ENCODE measurements at places on chromosomes 11 and 22.

DNA sequence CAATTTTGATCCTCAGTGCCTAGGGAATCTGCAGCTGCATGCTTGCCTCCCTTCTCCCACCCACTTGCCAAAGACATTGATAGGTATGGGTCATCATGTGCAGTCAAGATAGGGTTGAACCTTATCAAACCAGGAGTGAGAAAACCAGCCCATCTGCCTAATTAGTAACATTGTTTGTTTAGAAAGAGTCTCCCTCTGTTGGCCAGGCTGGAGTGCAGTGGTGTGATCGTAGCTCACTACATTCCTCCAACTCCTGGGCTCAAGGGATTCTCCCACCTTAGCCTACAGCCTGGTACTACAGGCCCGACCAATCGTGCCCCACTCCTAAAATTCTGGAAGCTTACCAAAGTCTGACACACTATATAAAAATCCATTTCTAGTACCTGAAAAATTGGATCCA lies 4.6 kb downstream of the C11orf71 start:
- DNase-seq, result no peak

DNA sequence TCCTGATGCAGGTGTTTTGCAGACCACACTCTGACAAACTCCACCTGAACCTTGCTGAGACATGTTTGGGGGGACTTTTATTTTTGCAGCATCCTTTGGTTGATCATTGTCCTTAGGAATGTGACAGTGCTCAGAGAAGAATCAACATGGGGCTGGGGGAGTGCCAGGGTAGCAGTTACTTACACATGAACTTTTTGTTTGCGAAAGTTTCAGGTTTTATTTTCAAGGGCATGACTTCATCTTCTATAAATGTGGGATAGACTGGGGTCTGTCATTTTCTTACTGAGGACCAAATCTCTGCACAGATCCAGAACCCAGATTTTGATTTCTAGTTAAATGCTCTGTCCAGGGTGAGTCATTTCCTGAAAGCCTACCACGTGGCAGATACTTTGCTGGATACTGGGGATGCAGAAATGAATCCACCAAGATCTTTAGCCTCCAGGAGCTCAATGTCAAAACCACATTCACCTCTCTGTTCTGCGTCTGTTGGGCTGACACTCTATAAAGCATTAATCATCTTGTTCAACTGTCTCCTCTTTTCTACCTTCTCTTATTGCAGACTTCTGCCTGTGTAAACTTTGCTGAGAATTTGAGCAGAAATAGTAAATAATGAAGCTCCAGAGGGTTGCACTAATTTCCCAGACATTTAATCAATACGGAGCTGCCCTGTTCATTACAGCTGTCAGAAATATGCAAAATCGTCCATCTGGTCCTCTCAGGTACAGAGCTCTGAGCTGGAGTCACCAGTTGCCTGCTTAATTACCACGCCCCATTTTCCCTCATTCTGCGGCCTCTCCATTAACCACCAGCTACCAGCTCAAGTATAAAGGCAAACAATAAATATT lies 387.9 kb downstream of the MIAT start:
- DNase-seq, result no peak

DNA sequence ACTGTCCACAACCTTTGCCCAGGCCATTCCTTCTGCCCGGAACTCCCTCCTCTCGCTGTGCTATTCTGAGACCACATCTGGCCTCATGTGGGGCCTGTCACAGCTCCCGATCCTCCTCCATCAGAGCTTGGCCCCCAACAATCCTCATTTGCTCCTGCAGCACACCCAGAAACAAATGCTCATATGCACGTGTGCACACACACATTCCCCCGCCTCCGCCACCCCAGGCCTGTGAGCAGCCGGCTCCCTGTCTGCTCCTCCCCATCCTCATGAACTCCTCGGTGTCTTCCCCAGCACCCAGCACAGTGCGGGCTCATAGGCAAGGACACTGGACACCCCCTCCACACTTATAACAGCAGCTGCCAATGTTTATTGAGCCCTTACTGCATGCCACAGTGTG lies 29.7 kb upstream of the PICK1 start:
- no peak for DNase-seq

- no peak for DNase-seq
Observed at GRCh38 chr11:125649465-125650166, 24.7 kb downstream of the CHEK1 start.

DNA sequence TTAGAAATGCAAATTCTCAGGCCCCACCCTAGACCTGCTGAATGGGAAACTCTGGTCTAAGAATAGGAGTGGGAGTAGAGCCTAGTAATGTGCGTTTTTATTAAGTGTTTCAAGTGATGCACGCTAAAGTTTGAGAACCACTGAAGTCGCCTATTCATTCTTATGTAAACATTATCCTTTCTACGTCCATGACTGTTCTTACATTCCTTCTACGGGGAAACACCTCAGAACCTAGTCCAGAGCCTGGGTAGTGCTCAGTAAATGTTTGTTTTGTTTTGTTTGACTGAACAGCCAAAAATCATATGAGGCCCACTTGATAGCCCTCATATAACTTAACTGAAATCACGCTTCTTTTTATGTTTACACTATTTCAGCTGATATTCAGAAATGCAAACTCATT lies 29.8 kb downstream of the VSIG10L2 start:
- DNase-seq, result no peak

DNA sequence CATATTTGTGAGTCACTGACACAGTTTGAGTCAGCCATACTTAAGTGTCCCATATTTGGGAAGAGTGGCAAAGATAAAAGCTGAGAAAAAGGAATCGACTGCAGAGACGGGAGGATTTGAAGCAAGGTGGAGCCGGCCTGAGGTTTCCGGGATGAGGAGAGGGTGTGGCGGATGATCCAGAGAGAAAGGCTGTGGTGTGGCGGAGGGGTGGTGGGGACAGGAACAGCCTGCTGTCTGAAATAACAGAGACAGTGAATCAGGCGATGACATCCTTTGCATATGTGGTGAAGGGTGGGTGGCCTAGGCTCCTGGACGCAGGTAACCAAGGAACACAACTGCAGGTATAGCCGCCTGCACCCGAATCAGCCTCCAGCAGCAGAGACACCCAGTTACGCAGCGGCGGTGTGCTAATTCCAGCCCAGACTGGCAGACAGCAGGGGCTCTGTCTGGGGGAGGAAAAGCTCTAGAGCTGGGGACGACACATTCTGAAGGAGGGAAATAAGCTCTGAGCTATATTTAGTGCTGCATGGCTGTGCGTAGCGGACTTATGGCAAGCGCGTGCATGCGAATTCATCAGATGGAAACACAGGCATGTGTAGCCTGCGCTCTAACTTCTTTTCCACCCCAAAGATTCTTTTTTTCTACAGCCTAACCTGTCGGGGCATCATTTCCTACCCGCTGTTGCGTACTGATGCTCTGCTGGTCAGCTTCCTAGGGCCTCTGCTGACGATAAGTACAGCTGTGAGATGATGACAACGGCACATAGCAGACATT lies 62.7 kb upstream of the BARX2 start:
- DNase-seq, result no peak

DNA sequence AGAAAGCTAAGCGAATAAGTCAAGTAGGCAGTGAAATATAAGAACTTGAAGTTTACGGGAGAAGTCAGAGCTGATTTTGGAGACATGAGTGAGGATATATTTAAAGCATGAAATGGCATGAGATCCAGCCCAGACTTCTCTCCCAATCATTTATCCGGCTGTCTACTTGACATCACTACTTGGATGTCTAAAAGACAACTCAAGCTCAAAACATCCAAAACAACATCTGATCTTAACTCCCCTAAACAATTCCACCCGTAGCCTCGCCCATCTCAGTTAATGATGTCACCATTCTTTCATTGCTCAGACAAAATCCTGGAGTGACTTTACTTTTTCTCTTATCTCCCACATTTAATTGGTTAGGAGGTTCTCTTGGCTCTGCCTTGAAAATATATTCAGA lies 44.5 kb downstream of the WEE1 start:
- no peak for DNase-seq

DNA sequence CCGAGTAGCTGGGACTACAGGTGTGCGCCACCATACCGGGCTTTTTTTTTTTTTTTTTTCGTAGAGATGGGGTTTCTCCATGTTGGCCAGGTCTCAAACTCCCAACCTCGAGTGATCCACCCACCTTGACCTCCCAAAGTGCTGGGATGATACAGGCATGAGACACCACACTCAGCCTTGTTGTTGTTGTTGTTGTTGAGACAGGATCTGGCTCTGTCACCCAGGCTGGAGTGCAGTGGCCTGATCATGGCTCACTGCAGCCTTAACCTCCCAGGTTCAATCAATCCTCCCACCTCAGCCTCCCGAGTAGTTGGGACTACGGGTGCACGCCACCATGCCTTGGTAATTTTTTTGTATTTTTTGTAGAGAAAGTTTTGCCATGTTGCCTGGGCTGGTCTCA lies 23.4 kb upstream of the CLDN5 start:
- no peak for DNase-seq

- no peak for DNase-seq
Observed at GRCh38 chr22:30114361-30114760, 34.1 kb downstream of the HORMAD2 start.

GRCh38 chr22:41842996-41843970 lies 10.4 kb downstream of the SREBF2 start:
- no peak for DNase-seq

DNA sequence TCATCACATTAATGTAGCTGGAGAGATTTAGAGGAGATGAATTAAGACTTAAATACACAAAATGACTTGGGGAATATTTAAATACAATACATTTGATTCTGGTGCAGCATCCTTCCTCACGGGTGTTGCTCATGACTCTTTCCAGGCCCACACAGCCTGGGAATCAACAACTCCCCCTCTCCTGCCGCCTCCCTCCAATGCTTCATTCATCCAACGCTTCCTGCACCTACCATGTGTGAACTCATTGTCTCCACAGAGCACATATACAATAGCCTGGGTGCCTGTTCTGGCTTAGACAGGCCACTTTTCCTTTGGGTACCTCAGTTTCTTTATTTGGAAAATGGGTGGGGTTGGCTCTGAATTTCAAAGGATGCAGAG lies 476.9 kb upstream of the CADM1 start:
- DNase-seq, result no peak

- no peak for DNase-seq
Observed at GRCh38 chr22:29258407-29259252, 9.2 kb downstream of the RHBDD3 start.

- DNase-seq, result no peak
Observed at GRCh38 chr11:119100994-119101758, 477 bp downstream of the DPAGT1 start.

DNA sequence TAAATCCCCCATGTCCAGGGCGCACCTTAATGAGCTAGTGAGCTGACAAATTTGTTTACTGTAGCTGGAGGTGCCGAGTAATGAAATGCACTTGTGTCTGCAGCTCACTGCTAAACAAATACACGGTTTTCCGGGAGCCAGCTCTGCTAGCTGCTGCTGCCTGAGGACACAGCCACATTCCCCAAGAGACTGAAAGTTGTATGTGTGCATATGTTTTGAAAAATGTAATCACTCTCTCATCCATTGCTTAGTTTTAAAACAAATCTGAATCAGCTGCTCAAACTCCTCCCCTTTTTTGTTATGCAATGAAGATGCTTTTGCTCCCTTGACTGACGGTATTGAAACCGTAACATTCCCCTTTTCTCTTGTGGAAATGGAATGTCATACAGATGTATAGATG lies 62.4 kb upstream of the NNMT start:
- DNase-seq, result no peak

- no peak for DNase-seq
Observed at GRCh38 chr11:16953663-16954062, 60.6 kb downstream of the PLEKHA7 start.

DNA sequence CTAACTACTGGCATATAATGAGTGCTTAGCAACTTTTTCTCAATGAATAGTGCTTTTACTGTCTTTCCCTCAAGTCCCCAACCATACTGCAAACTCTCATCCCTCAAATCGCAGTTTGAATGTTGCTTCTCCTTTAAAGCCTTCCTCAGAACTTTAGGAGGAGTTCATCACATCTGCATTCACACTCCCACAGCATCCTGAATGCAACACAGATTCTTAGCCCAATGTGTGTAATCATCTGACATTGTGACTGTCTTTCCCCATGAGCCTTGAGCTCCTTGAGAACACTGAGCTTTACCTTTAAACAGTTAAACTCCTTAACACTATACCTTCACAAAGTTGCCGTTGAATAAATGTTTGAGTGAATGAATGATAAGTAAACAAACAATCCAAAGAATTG lies 81.7 kb upstream of the FAM181B start:
- DNase-seq, result no peak

GRCh38 chr11:23078289-23078971 lies 218.2 kb upstream of the CCDC179 start:
- DNase-seq, result no peak

GRCh38 chr22:45804986-45805325 lies 133.3 kb downstream of the ATXN10 start:
- no peak for DNase-seq

DNA sequence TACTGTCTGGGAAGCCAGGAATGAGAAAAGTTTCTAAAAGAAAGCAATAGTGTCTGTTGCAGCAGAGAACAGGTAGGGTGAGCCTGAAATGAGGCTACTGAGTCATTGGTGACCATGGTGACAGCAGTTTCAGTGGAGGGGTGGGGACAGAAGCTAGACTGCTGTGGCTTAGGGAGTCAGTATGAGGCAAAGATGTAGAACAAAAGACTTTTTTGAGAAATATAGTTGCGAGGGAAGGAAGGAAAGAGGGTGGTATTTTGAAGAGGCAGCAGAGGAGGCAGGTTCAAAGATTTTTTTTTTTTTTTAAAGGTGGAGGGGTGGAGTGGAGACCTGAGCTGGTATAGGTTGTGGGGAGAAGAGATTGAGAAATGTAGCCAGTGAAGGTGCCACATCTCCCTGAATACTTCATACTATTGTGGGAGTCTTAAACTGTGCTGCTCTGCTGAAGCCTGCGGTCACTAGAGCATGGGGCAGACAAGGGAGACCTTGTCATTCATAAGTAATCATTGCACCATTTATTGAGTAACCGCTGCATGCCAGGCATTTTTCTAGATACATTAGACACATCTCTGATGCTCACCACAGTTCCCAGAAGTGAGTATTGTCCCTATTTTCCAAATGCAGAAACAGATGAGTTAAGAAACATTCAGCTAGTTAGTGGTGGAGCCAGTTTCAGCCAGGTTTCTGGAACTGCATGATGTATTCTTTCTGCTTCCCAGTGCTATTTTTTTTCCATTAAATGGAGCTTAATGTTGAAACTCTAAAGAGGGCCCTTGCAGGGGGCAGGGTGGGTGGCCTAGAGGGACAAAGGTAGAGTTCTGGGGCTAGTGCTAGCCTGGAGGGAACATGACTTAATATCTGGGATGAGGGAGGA lies 49.9 kb downstream of the STIM1 start:
- peak; percentile 35 for DNase-seq

- no peak for DNase-seq
Observed at GRCh38 chr11:72762641-72763304, 10.6 kb upstream of the ARAP1 start.

Measured in stimulated activated CD8-positive, alpha-beta memory T cell treated with anti-CD3 and anti-CD28 coated beads, Interleukin-7, amount 100 ng/mL, for 1 hour (primary cell).